Activated T-helper 1 cell treated with anti-CD3 and anti-CD28 coated beads, Interleukin-2, amount 50 U/mL, for 16 hours (primary cell): ENCODE measurements at places on chromosomes 2 and 18.

- no peak for DNase-seq
These were observed 56.1 kb downstream of the PRKRA start for GRCh38 chr2:178394859-178395258.

DNA sequence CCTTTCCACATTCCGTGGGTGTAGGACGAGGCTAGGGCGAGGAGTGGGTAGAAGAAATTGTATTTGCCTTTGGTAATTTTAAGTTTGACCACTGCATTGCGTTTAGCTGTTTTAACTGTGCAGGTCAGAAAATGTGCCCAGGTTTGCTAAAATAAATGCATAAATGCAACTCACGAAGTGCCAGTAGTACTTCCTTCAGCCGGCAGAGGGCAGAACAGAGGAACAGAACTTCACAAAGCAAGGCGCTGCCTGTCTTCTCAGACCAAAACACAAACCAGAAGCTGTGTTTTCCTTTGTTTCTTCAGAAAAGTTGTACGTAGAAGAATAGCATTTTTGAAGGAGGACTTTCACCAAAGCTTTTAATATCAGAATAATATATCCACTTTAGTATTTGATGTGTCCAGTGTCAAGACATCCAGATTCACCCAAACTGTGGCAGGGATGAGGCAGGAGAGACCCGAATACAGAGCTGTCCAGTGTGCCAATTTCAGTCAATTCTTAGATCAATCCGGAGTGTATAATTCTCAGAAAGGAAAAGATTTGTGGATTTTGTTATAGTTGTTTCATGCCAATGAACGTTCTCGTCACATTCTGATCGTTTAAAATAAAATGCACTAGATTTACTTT, 348.6 kb downstream of the DLGAP1 start:
- DNase-seq = peak; percentile 2

DNA sequence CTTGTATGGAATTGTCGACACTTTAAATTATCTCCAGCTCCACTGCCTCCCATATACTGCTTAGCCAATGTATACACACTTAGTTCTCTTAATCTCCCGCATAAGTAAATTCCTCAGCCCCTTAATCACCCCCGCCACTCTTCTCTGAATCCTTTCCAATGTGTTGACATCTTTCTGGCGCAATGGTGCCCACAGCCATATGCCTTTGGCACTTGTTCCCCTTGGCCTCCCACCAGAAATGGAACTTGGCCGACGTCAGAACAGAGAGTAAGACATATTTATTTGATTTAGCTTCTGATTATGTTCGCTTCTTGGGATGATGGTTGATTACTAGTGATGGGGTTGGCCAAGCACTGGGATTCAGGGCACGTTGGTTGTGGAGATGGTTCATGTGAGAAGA, 1089.3 kb upstream of the CELF4 start:
- no peak for DNase-seq

- no peak for DNase-seq
These were observed 128.4 kb downstream of the RNF152 start for GRCh38 chr18:61764381-61764780.

DNA sequence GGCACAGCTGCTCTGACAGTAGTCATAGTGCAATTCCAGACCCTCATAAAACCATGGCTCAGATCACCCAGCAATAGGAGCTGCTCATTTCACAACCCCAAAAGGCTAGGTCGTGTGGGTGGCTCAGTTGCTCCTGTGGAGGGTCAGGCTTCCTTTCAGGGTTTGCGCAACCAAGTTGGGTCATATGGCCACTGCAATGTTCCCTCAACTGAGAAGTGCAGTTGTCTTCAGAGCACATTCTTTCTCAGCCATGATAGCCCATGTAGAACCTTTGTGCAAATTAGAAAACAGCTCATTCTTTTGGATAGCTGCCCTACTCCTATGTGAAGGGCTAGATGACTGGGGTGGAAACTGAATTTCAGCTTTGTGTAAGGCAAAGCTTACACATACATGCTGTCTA, 3.2 kb downstream of the SERPINB13 start:
- DNase-seq = no peak

- DNase-seq = no peak
These were observed 168.1 kb downstream of the SRBD1 start for GRCh38 chr2:45443012-45443411.

- DNase-seq = no peak
These were observed 92.6 kb downstream of the TTC32 start for GRCh38 chr2:19809206-19809605.

DNA sequence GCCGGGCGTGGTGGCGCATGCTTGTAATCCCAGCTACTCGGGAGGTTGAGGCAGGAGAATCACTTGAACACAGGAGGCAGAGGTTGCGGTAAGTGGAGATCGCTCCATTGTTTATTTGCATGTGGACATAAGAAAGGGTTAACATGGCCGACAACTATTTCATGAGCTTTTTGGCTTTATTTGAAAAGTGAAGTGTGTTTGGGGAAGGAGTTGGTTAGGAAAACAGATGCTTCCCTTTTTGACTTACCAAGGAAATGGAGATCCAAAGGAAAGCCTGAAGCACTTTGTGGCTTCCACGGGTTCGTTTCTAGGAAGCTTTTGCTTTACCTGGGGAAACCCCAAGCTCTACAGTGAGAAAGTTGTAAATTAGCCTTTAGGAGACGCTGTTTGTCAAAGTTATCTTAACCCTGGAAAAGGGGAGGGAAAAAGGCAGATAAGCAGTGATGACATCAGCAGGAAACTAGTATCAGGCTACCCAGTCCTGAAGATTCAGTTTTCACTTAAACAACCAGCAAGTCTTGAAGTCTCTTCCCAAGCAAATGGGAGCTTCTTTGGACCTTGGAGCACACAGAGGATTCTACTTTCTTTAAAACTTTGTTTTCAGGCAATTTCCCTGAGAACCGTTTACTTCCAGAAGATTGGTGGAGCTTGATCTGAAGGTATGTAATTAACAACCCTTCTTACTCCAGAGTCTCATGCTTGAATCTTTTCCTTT, at the start of gene CASP10:
TSS of gene CASP10 (plus strand) at position 492 of the 715 bp plus-strand sequence. CDS start 2,637 bp downstream, outside the sequence.
- DNase-seq = no peak

GRCh38 chr2:156657809-156658208, 221.6 kb downstream of the GPD2 start:
- DNase-seq = no peak

GRCh38 chr2:179580378-179581146, 280.9 kb downstream of the ZNF385B start:
- no peak for DNase-seq

DNA sequence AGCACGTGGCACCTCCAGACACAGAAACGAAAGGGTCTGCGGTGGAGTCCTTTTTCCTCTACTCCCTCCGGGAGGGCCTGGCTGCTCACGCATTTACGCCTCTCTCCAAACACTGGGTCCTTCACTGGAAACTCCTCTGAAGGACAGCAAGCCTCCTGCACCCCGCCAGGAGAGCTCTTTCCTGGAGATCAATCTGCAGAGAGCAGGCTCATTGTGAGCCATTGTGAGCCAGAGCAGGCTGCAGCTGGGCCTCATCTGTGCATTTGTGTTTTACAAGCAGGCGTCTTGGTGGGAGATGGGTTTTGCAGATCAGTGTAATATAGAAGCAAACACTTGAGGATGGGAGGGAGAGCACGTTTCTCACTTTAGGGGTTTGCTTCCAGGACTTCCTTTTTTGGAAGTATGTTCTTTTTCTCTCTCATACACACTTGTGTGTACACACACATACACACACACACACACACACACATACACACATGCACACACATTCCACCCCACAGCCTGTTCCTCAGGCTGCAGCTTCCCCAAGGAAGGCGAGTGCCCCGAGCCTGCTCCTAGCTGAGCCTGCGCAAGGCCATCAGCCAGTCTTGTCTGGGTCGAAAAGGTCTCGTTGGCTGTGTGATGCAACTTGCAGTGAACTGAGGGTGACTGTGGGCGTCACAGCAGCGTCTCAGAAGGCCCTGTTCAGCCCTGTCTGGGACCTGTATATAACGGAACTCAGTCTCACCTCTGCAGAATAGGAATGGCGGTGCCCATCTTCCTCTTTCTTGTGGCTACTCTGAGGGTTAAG, 163.5 kb downstream of the GLI2 start:
- no peak for DNase-seq

- DNase-seq = no peak
These were observed 122.4 kb downstream of the GREB1L start for GRCh38 chr18:21364471-21364870.

DNA sequence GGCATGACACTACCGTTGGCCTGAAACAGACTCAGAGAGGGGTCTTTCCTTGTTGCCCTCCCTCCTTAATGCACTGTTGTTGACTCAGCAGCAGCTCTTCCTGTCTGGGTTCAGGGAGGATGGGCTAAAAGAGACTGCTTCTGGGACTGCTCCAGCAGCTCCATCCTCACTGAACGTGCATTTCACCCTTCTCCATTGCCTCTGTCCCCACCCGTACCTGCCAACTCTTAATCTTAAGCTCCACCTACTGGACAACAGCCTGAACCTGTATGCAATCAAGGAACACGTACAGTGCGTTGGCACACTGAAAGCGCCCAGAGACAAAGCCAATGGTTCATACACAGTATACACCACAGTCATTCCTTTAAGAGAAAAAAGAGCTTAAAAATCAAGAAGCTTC, 230.8 kb upstream of the RAB6C start:
- DNase-seq = no peak

- no peak for DNase-seq
These were observed 14.4 kb upstream of the TMEM131 start for GRCh38 chr2:98009887-98010760.

DNA sequence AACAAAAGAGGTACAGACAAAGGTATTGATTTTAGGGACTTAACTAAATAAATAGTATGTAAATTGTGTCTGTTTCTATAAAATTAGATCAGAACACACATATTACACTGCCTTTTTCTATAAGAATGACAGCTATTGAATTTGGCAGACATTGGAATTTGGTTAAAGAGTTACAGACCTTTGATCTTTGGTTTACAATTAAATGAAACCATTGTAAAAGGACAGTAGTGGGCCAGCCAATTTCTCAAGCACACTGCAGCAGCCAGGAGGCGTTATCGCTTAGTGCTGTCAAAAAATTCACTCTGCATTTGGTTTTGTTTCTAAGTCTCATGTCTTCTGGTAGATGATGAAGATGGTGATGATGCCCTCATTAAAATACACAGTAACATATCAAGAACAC, 175.9 kb downstream of the NR4A2 start:
- no peak for DNase-seq

GRCh38 chr2:121804340-121804739, 48.9 kb downstream of the TSN start:
- no peak for DNase-seq

GRCh38 chr2:231780123-231780908, 766 bp downstream of the PDE6D start:
- no peak for DNase-seq

GRCh38 chr2:28582595-28582994, 86.7 kb downstream of the PLB1 start:
- no peak for DNase-seq

- DNase-seq = no peak
These were observed 26.4 kb downstream of the GNLY start for GRCh38 chr2:85720533-85720932.

DNA sequence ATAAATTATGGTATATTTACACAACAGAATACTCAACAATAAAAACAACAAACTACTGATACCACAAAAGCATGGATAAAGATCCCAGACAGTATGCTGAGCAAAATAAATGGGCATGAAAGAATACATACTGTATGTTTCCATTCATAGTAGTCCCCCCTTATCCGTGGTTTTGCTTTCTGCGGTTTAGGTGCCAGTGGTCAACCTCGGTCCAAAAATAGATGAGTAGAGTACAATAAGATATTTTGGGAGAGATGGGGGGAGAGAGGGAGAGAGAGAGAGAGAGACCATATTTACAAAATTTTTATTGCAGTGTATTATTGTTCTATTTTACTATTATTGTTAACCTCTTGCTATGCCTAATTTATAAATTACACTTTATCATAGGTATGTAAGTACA, 21.0 kb upstream of the TGFA start:
- DNase-seq = no peak

GRCh38 chr2:37271376-37272067, 40.1 kb downstream of the NDUFAF7 start:
- no peak for DNase-seq

GRCh38 chr18:50432915-50433314, 58.1 kb downstream of the SKA1 start:
- no peak for DNase-seq

GRCh38 chr18:42861271-42861670, 254.2 kb downstream of the RIT2 start:
- DNase-seq = no peak

DNA sequence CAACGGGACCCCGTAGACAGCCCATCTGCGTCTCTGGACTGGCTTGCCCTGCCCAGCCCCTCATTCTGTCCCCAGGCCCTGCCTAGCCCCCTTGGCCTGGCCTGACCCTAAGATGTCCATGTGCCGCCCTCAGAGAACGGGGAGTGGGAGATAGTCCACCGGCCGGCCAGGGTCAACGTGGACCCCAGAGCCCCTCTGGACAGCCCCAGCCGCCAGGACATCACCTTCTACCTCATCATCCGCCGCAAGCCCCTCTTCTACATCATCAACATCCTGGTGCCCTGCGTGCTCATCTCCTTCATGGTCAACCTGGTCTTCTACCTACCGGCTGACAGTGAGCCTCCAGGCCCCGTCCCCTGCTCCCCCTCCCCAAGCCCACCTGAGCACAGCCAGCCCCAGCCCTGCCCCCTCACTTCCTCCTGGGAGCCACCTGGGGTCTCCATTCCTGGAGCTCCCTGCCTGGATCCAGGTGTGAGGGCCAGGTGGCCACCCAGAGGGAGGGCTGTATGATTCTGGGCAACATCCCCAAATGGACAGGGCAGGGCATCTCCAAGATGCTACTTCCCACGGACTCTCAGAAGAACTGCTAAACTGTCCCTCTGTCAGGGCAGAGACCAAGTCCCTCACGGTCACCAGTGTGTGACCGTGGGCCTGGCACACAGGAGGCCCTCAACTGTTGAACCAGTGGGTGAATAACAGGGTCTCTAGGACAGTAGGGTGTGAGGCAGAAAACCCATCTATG, 4.0 kb downstream of the CHRND start:
- no peak for DNase-seq

- no peak for DNase-seq
These were observed 24.3 kb upstream of the STAT1 start for GRCh38 chr2:191038241-191038725.

DNA sequence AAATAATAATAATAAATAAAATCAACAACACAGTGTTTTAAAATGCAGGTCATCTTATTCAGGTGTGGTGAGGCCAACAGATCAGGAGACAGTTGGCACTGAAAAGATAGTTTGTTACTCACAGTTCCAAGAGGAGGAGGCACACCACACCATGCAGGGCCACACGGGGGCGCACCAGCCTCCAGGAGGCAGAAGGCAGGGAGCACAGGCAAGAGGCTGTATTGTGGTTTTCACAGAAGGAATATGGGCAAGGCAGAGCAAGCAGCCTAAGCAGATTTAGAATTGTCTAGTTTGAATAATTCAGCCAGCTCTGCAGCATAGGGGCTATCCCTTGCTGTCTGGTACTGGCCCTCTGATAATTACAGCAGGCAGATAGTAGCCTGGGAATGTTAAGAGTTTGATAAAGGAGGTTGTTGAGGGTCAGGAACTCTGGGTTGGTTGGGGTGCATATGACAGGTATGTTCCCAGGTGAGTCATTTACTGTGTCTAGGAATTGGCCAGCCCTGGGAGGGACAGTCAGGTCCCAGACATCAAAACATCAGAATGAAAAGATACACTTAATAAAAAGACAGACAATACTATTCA, 31.3 kb downstream of the KIAA2012 start:
- no peak for DNase-seq

GRCh38 chr2:28428486-28428885, 35.8 kb downstream of the FOSL2 start:
- no peak for DNase-seq

- DNase-seq = no peak
These were observed 531.6 kb upstream of the CHAC2 start for GRCh38 chr2:53235836-53236582.
